ENCODE measurements at places on chromosomes 7 and 10.

DNA sequence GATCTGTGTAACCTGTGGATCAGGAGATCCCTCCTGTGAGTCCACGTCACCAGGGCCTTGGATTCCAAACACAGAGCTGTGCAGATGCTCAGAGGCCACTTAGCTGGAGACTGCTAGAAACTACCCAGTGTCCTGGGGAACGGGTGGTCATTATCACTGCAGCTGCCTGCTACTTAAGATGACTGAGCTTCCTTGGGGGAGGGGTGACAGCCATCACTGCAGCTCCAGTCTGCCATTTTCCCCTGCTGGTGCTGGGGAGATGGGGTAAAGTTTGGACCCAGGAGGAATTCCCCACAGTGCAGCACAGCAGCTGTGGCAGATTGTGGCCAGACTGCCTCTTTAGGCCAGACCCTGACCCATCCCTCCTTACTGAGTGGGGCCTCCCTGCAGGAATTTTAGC lies 78.8 kb upstream of the VOPP1 start:
- DNase-seq = no peak

GRCh38 chr7:39951226-39952194 lies 1.5 kb downstream of the CDK13 start:
- peak; percentile 65 for DNase-seq

DNA sequence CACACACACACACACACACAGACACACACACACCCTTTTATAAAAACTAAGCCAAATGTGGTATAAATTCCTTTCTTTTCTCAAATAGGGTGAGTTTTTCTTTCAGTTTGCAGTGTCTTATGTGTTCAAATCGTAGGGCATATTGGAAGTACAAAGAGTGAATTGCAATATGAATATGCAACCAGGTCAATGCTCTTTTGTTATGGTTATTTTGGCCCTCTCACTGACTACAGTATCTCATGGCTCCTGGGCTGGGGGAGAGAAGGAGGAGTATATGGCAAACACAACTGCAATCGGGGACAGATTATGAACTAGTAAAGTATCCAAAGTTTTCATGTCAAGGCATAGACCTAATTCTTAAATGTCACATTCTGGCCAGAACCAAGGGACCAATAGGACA lies 301.9 kb downstream of the PLXDC2 start:
- DNase-seq = no peak

- DNase-seq = no peak
These were observed 133.4 kb downstream of the FZD1 start for GRCh38 chr7:91397612-91398011.

DNA sequence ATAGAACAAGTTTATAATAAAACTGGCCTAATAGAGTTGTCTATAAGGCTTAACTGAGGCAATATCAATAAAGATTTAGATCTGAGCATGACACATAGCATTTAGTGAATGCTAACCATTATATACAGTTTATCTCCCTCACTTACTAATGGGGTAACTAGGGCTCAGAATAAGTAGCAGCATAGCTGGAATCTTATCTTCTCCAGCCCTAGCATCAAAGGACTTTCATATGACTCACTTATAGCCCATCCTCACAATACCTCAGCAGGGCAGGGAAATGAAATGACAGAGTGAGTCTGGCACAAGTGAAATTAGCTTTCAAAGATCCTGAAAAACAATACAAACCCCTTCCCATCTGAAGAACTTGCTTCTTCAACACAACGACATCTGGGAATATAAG lies 362.9 kb downstream of the KIF20B start:
- DNase-seq = no peak

DNA sequence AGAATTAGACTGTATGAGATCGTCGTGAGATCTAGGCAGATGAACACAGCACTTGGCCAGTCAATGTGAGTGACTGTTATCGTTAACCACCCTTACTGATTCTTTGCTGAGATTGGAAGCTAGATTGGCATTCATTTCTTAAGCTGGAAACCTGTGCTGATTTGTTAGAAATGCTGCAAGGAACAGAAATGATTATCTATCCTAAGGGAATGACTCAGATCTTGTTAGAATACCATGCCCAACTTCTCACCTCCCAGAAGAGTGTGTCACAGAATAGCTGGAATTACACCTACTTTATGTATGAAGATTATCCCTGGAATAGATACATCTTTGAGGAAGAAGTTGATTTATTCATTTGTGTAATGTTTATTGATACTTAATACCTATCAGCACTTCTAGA lies 275.2 kb downstream of the AUTS2 start:
- DNase-seq = no peak

GRCh38 chr10:89362929-89363328 lies 14.9 kb upstream of the IFIT1B start:
- DNase-seq = no peak

DNA sequence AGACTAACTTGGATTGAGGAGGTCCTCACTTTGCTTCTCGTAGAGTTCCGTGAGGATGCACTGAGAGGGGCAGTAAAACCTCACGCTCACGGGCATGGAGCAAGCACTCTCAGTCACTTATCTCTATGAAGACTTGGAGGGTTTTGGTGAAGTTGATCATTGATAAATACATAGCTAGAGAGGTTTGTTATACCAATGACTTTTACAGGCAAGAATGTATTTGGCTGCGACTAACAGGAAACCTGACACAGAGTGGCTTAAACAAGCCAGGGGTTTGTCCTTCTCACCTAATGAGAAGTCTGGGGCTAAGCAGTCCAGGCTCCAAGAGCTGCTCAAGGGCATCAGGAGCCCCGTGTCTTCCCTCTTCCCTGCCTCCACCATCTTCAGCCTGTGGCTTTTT lies 6.1 kb downstream of the BICC1 start:
- DNase-seq = peak; percentile 59

GRCh38 chr10:5491477-5491876 lies 7.9 kb downstream of the CALML5 start:
- no peak for DNase-seq

DNA sequence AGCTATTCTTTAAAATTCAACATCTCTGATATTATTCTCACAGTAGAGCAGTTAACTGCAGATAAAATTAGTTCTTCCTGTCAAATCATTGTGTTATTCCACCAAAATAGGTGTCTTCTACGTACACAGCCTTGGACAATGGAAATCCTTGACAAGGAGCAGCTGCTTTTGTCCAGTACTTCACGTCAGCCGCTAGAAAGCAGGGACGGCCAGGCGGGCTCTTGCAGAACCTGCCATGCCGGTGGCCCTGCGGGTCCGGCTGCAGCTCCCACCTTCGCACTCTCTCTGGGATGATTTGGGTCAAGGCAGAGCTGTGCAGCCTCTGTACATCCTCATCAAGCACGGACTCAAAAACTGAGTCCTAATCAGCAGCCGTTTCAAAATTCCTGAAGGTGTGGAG lies 2.2 kb upstream of the FOXI2 start:
- no peak for DNase-seq

DNA sequence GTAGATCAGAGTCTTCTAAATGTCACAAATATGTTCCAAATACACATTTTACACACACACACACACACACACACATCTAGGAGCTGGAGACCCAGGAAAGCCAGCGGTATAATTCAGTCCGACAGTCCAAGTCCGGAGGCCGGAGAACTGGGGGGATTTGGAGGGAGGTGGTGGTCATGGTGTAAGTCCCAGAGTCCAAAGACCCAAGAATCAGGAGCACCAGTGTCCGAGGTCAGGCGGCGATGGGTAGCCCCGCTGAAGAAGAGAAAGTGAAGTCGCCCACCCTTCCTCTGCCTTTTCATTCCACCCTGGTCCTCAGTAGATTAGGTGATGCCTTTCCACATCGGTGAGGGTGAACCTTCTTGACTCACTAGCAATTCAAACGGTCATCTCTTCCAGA lies 154.8 kb downstream of the CAMK1D start:
- DNase-seq = no peak

DNA sequence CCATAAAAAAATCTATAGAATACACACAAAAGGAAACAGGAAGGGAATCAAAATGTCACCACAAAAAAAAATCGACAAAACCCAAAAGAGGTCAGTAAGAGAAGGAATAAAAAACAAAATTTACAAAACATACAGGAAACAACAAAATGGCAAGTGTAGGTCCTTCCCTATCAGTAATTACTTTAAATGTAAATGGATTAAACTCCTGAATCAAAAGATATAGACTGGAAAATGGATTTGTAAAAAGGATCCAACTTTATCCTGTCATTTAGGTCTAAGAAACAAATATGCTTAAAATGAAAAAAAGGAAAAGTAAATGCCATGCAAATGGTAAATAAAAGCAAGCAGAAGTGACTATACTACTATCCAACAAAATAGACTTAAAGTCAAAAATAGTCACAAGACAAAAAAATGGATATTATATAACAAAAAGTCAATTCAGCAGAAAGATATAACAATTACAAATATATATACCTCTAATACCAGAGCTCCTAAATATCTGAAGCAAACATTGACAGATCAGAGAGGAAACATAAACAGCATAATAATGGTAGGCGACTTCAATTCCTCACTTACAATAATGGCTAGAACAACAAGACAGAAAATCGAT lies 2.0 kb downstream of the OR13A1 start:
- no peak for DNase-seq

- DNase-seq = peak; percentile 89
These were observed at the start of gene FRAT2 for GRCh38 chr10:97334370-97335175. Gene FRAT2 (minus strand): TSS chr10:97334729. CDS start chr10:97334572, 157 bp downstream.

GRCh38 chr7:158606671-158607424 lies 19.2 kb upstream of the PTPRN2 start:
- no peak for DNase-seq

DNA sequence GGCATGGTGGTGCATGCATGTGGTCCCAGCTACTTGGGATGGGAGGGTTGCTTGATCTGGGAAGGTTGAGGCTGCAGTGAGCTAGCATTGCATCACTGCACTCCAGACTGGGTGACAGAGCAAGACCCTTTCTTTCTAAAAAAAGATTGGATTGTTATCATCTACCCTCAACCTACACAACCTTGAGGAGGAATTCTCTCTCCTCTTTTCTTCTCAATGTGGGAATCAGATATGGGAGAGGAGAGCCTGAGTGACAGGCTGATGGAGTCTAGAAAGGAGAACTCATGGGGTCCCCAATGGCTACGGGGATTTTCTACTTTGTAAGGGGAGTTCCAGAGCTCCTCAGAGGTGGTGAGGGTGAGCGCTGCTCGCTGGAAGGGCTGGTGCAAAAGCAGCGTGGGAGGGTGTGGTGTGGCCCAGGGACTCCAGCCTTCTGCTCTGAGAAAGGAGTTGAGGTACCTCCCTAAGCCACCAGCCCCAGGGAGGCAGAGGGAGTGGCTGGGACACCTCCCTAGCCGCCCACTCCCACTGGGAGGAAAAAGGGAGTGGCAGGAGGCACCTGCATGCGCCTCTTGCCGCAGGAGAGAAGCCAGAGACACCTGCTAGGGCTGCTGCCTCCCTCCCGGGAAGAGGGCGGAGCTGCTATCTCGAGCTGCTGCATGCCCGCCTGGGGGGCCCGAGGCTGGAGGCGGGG lies 48.4 kb downstream of the GATA3 start:
- DNase-seq = no peak
